ENCODE measurements at places on chromosomes 2 and 18.

- DNase-seq = no peak
Observed at GRCh38 chr2:111919794-111920608, 21.6 kb downstream of the MERTK start.

GRCh38 chr18:38752430-38752829, 1186.8 kb upstream of the CELF4 start:
- DNase-seq = no peak

- DNase-seq = no peak
Observed at GRCh38 chr18:7207366-7207915, 23.4 kb upstream of the LRRC30 start.

DNA sequence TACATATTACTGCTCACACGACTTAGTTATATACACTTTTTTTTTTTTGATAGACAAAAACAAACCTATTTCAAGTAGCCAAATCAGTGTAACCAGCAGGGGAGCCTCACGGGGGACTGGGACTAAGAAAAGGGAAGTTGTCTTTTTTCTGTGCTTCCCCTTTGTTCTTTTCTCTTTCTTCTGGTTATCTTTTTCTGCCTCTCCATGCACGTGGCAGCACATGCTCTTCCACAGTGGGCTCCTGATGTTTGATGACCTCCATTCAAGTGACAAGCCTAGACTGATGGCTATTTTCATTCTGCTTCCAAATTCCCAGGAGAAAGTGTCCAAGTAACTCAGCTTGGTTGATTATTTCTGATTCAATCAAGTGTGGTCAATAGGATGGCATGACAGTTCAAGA, 98.2 kb upstream of the STK39 start:
- no peak for DNase-seq

DNA sequence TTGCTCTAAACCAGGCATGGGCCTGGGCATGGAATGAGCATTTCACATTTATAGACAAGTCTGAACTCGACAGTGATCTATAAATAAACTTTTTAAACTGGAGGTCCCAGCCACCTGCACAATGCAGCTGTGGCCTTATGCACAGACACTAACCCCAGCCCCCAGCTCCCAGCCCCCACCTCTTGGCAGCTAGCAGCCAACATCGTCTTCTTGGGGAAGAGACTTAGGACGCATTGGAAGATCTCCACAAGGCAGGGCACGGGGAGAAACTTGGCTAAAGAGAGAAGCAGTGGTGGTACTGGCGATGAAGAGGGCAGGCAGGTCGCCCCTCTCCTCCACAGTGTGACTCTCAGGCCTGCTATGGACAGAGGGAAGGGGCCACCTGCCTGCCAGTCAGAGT, 213.2 kb downstream of the ANAPC1 start:
- DNase-seq = no peak

DNA sequence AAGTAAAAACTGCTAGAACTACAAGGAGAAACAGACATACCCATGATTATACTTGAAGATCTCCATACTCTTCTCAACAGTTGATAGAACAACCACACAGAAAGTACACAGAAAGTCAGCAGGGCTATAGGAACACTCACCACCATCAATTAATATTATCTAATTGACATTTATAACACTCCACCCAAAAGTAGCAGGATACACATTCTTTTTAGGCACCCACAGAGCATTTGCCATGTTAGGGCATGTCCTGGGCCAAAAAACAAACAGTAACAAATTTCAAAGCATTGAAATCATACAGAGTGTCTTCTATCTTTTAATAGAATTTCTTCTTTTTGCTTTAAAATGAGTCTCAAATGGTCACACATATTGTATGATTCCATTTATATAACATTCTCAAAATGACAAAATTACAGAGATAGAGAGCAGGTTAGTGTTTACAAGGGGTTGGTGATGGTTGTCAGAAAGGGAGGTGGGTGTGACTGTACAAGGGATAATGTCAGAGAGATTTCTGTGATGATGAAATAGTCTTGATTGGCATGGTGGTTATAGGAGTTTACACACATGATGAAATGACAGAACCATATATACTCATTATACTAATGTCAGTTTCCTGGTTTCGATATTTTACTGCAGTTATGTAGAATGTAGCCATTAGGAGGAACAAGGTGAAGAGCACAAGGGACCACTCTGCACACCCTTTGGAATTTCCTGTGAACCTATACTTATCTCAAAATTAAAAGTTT, 82.8 kb downstream of the NCK2 start:
- DNase-seq = no peak

DNA sequence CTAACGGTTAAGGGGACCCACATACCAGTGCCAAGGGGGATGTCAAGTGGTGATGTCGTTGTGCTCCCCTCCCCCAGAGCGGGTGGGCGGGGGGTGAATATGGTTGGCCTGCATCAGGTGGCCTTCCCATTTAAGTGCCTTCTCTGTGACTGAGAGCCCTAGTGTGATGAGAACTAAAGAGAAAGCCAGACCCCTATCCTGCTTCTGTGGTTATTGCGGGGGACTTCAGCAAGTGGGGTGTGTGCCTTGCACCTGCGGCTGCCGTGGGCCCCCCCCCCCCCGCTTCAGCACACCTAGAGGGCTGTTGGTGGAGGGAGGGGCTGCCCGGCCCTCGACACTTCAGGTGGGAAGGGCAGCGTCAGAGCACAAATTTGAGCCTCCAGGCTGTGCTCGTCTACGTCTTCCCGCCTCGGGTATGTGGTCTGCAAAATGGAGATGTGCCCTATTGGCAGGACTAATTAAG, 6.1 kb downstream of the CTDSP1 start:
- no peak for DNase-seq

DNA sequence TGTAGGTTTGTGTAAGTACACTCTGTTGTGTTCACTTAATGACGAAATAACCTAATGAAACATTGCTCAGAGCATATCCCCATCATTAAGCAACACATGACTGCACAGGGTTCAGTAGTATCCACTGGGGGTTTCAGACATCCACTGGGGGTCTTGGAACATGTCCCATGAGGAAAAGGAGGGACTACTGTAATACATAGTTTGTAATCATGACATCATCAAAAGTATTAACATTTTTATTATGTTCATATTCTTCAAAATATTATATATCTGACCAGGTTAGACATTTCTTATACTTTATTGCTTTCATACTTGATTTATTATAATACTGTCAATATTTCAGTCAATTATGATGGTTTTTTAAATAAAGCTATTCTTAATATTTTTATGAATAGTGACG, 54.4 kb upstream of the EMILIN2 start:
- DNase-seq = no peak

GRCh38 chr2:24908461-24908901, 11.6 kb downstream of the ADCY3 start:
- DNase-seq = no peak

DNA sequence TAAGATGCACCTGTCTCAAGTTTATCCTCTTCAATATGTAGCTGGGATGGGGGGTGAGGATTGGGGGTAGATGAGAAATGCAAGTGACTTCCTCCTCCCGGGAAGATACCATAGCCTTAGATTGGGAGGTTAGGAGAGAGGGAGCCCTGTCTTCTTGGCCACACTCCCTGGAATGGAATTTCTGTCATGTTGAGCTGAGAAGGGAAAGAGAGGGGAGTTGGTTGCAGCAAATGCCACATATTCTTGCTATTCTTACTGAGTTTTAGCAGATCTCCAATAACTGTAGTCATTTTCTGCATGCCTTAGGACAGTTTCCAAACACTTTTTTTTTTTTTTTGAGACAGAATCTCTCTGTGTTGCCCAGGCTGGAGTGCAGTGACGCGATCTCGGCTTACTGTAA, 35.9 kb downstream of the TAF4B start:
- no peak for DNase-seq

GRCh38 chr2:30463535-30463934, 16.5 kb downstream of the LCLAT1 start:
- no peak for DNase-seq

- no peak for DNase-seq
Observed at GRCh38 chr18:22221350-22221749, 52.0 kb downstream of the GATA6 start.

DNA sequence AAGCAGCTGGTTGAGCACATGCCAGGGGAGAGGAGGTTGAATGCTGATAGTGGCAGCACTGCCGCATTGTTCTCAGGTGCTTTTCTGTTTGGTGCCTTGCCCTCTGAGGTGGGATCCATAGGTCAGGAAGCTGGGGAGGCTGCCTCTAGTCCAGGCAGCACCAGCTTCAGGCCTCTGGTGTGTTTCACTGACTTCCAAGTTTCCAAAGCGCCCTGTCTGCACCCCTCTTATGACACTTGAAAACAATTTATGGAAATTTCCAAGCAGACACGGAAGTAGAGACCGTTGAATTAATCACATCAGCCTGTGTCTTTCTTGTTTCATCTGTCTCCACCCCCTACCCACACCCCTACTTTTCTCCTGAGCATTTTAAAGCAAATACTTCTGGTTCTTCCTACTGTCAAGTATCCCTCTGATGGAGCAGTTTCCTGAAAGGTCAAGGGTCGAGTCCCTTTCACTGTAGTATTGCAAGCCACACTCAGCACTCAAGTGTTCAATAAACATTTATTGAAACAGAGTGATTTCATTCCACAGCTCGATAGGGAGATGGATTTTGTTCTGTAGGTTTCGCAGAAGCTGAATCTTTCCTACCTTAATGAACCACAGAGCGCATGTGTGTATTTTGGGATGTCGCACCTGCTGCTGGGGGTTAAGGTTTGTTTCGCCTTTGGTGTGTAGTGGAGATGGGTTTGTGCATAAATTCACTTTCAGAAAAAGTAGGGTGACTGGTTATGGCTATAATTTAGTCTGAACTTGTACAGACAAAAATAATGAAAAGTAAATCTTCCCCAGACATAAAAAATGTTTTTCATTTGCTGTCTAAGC, 21.4 kb downstream of the DGKD start:
- DNase-seq = no peak

DNA sequence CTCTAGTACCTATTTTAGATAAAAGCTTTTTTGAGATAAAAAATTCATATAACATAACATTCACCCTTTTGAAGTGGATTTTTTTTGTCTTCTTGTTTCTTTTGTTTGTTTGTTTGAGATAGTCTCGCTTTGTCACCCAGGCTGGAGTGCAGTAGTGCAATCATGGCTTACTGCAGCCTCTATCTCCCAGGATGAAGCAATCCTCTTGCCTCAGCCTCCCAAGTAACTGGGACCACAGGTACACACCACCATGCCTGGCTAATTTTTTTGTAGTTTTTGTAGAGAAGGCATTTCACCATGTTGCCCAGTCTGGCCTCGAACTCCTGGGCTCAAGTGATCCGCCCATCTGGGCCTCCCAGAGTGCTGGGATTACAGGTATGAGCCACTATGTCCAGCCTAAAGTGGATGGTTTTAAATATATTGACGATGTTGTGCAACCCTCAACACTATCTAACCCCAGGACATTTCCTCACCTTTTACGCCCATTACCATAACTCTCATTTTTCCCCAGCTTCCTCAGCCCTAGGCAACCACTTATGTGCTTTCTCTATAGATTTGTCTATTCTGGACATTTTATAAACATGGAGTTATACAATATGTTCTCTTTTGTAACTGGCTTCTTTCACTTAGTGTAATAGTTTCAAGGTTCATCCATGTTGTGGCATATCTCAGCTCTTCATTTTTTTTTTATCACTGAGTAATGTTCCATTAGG, 38.8 kb downstream of the CTIF start:
- DNase-seq = no peak

DNA sequence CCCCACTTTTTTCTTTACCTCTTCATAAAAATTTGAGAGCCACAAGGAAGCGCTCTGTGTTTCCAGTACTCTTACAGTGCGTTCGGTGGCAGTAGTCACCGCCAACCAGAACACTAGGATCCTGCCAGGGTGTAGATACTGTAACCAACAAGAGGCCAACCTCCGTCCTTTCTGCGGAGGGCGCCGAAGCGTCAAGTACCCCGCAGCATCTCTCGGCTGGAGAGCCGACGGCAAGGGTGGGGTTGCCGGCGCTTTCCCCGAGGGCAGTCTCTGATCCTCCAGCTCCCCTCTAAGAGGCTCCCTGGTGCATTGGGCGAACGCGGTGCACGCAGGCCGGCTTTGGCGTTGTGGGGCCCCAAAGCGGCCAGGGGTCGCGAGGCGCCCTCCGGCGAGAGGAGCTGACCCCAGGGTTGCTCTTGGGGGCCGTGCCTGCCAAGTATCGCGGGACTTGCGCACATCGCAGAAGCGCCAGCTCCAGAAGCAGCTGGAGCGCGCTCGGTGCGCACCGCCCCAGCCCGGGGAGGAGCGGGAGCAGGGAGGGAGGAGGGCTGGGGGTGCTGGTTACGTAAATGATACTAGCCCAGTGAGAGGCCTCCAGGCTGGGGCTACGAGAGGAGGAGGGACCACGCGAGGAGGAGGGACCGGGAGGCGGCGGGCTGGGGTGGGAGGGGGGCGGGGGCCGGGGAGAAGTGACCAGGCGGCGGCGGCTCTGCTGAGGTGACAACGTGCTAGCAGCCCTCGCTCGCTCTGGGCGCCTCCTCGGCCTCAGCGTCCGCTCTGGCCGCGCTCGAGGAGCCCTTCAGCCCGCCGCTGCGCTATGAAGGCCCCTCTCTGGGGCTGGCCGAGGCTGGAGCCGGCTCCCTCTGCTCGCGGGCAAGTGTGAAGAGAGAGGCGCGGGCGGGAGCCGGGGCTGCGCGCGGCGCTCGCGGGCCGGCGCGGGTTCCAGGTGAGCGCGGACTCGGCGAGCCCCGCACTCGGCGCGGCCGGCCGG, at the start of gene GALNT13:
GALNT13 (plus strand) TSS at position 692 of the 991 bp plus-strand sequence.
- no peak for DNase-seq
